ENCODE measurements at places on chromosomes 7 and 10. TPM values are rescaled to one million over a fixed set of nuclear protein-coding genes. Genes with fewer than 3 reads are reported as not detected.
A peak's percentile ranks its signal among the peaks of the same experiment; 100 is the strongest.

DNA sequence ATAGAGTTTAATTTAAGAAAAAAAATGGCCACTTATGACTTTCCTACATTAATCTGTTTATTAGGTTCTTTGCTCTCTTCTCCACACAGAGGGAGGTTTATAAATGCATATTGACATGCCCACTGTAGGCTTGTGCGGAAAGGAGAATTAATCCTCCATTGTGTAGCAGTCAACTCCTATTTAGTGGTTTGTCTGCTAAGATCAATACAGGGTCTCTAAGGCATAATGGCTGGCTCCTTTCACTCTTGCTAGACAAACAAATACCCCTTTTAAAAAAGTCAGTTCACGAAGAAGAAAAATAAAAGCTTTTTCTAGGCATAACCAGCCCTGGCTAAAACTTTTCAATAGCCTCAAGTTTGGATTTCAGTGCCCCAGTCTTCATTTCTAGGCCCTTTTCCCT lies 141.6 kb downstream of the TSPAN12 start:
- no peak for DNase-seq

GRCh38 chr10:113059371-113059780 lies 109.3 kb downstream of the TCF7L2 start:
- no peak for DNase-seq

DNA sequence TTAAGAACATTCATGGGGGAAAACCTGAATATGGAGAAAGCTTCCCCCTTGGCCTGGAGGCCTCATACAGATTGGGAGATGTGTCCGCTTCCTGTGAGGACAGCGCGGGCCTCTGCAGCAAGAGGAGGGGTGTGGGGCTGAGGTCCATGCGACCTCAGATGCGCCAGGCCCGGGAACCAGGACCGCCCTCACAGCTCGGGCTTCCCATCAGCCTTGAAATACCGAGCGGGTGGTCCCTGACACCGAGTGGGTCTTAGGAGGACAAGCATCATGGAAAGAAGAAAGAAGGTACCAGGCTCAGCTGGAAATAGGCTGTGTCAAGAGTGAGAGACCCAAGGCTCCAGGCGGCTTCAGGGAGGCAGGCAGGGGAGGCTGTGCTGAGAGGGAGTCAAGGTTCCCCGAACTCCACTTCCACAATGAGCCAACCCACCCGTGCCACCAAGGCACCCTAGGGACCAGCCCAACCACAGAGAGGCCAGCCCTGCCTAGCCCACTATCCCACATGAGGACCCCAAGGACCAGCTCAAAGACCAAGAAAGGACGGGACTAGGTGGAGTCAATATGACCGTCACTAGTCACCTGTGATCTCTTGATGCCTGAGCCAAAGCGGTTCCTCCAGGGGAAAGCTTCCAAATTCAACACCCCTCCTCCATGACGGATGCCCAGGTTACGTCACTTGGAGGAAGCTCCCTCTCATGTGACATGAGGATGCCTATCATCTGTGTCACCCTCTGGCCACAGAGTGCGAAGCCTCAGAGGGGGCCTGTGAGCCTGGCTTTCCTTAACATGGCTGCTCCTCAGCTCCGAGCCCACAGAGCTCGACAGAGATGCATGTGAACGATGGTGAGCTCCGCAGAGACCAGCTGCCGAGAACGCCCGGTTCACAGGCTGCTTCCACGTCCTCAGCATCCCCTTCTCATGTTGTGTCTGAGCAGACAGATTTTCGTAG lies 103.7 kb downstream of the TCERG1L start:
- DNase-seq, result no peak

GRCh38 chr7:112495810-112496462 lies 15.1 kb downstream of the LSMEM1 start:
- DNase-seq, result peak; percentile 16

DNA sequence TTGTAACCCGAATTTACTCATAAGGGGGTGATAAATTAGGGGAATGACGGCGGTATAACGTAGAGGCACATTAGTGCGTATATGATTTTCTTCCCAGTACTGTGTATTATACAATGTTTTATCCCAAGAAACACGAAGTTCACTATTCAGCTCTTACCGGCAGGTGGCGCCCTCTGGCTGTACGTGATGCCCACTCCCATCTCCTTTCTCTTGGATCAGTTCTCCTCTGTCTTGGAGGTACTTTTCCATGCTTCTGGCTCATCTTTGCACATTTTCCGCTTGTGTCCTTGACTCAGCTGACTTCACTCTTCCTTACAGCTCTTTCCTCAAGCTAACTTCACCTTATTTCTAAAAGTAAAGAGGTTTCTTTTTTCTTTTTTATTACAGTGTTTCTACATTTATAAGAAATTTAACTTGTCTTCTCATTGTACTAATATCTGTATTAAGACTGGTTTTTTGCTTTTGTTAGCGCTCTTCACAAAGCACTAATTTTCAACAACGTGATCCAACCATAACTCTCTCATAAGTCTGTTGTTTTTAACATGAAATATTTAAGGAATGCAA lies 21.3 kb downstream of the TMEM176B start:
- peak; percentile 60 for DNase-seq

GRCh38 chr7:52270301-52270700 lies 765.1 kb upstream of the POM121L12 start:
- DNase-seq, result no peak

DNA sequence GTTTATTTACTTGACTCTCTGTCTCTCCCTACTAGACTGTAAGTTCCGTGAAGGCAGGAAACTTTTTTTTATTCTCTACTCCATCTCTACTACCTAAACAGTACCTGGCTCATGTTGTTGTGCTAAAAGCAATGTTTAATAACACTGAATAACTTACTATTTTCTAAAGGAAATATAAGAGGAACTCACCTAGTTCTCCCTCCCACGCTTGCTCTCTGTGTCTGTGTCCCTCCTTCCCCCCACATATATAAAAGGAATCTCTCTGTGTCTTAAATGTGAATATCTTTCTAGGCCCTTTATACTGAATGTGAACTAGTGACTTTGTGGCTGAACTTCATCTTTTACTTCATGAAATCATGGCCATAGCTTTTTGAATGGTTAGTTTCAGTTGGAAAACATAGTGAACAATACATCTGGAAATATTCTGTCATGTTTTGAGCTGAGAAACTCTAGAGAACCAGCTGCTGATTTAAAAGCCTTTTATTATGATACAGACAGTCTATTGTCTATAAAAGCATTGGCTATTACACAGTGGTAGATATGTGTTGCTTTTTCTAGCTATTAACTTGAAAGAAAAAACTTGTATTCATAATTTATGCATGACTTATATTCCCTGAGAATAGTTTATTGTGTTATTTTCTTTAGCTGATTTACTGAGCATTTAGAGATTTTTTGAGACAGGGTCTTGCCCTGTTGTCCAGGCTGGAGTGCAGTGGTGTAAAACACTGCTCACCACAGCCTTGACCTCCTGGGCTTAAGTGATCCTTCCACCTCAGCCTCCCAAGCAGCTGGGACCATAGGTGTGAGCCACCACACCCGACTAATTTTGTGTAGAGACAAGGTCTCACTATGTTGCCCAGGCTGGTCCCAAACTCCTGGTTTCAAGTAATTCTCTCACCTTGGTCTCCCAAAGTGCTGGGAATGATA lies 42.5 kb downstream of the VCL start:
- DNase-seq, result no peak

DNA sequence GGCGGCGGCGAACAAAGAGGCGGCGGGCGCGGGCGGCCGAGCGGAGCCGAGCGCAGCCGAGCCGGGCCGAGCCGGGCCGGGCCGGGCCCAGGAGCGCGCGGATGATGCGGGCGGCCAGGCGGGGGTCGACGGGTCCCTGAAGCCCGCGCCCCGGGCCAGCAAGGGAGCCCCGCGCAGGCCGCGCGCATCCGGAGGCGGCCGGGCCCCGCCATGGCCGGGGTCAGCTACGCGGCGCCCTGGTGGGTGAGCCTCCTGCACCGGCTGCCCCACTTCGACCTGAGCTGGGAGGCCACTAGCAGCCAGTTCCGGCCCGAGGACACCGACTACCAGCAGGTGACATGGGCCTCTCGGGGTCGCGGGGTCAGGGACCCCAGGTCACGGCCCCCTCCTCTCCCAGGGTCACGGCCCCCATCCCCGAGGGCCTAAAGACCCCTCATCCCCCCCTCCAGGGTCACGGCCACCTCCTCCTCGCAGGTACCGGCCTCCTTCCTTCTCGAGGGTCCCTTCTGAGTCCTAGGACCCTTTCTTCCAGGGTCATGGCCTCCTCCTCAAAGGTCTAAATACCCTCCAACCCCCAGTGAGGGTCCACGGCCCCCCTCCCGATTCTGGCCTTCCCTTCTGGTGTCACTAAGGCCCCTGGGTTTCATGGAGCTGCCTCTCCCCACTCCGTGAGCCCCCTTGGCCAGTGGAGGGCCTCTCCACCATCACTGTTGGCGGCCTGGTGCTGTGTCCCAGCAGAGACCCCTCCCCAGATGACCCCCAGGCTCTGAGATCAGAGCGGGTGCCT lies at the start of gene TTYH3:
TTYH3 (plus strand) TSS at position 41 of the 787 bp plus-strand sequence; CDS start at position 211, 170 bp downstream.
- no peak for DNase-seq

- no peak for DNase-seq
Observed at GRCh38 chr10:125538947-125539731, 143.8 kb downstream of the TEX36 start.

DNA sequence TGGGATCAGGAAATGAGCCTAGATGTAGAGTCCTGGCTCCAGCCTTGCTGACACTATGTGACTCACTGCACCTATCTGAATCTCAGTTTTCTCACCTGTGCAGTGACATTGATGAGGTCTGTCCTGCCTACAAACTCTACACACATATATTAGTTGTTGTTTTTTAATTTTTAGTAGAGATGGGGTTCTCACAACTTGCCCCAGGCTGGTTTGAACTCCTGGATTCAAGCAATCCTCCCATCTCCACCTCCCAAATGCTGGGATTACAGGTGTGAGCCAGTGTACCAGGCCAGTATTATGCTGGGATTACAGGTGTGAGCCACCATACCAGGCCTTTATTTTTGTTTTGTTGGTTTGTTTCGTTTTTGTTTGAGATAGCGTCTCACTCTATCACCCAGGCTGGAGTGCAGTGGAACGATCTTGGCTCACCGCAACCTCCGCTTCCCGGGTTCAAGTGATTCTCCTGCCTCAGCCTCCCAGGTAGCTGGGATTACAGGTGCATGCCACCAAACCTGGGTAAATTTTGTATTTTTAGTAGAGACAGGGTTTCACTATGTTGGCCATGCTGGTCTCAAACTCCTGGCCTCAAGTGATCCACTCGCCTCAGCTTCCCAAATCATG lies 11.8 kb upstream of the DDIT4 start:
- no peak for DNase-seq

DNA sequence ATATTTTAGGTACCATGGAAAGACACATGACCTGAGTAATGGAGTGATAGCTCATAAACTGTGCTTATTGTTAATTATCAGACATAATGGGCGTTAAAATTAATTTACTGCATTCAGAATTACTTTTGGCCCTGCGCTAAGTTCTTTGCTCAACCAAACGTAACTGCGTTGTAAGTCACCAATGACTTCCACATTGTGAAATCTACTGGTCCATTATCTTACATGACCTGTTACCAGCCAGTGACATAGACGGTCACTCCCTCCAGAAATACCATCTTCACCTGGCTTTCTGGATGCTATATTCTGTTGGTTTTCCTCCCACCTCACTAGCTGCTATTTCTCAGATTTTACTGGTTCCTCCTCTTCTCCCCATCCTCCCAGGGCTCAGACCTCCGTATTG lies 5.0 kb upstream of the GIGYF1 start:
- no peak for DNase-seq

DNA sequence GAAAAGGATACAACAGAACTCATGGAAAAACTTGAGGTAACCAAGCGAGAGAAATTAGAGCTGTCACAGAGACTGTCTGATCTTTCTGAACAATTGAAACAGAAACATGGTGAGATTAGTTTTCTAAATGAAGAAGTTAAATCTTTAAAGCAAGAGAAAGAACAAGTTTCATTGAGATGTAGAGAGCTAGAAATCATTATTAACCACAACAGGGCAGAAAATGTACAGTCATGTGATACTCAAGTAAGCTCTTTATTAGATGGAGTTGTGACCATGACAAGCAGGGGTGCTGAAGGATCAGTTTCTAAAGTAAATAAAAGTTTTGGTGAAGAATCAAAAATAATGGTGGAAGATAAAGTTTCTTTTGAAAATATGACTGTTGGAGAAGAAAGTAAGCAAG lies 62.1 kb downstream of the AKAP9 start:
- no peak for DNase-seq

DNA sequence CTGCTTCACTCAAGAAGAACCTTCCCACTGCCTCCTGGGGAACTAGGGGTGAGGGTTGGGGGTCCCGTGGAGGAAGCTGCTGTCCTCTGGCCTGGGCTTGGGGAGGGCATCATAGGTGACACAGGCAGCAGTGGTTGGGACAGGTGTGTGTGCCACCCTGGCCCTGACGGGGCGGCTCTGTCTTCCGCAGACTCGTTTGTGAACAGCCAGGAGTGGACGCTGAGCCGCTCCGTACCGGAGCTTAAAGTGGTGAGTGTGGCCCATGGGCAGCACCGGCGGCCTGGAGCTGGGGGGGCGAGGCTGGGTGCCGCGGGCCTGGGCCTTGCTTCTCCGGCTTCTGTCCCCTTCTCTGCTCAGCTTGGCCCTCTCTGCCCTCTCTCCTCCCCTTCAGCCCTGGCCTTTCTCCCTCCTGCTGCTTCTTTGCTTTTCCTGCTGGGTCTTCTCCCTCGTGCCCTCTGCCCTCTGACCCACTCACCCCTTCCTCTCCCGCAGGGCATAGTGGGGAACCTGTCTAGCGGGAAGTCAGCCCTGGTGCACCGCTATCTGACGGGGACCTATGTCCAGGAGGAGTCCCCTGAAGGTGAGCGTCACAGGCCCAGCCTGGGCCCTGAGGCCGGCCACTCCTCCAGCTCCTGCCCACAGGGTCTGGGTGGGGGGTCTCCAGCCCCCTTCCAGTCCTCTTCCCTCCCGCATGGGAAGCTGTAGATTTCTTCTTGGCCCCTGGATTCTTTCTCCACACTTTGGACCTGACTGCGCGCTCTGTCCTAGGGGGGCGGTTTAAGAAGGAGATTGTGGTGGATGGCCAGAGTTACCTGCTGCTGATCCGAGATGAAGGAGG lies 30.5 kb downstream of the AGAP3 start:
- no peak for DNase-seq

Gene RNF148
- 0.78 TPM for total RNA-seq

Gene LRRN3
- 187 TPM for total RNA-seq

Gene EPHB6
- total RNA-seq, result 55.8 TPM

Gene GPR22
- total RNA-seq, result 226 TPM

Gene OR2A42
- not detected for total RNA-seq

All from occipital lobe (tissue), 3 donors.